IPS-NIHi11 (cell line): ENCODE measurements at places on chromosomes 7 and 10.

- DNase-seq: no peak
Measured at GRCh38 chr7:104900525-104901239, 113.3 kb upstream of the KMT2E start.

DNA sequence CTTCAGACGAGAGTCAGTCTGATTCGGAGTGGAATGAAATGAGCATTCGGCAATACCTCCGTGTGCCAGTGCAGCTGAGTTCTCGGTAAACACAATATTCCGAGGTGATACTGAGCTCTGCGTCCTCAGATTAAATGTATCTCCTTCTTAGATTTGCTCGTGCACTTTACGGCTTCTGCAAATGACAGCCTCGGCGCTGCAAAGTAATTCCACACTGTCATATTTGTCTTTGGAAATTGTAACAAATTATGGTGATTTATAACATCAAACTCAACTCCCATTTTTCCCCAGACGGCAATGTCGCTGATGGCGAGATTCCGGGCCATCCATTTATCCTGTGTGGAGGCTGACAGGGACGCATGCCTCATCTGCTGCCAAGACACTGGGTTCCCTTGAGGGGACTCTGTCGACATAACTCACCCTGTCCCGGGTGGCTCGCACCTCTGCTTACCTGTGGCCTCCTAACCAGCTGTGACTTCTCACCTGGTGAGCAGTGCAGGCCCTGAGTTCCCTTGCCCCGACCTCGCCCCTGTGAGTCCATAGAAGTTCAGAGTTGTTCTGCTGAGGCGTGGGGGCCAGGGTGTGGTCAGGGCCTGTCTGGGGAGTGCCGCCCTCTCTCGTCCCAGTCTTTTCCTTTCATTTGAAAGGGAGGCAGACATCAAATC, 201.9 kb downstream of the ADARB2 start:
- no peak for DNase-seq

- no peak for DNase-seq
Measured at GRCh38 chr10:27188259-27188658, 33.1 kb downstream of the MASTL start.

GRCh38 chr10:3111621-3112163, 44.3 kb downstream of the PFKP start:
- DNase-seq: no peak

DNA sequence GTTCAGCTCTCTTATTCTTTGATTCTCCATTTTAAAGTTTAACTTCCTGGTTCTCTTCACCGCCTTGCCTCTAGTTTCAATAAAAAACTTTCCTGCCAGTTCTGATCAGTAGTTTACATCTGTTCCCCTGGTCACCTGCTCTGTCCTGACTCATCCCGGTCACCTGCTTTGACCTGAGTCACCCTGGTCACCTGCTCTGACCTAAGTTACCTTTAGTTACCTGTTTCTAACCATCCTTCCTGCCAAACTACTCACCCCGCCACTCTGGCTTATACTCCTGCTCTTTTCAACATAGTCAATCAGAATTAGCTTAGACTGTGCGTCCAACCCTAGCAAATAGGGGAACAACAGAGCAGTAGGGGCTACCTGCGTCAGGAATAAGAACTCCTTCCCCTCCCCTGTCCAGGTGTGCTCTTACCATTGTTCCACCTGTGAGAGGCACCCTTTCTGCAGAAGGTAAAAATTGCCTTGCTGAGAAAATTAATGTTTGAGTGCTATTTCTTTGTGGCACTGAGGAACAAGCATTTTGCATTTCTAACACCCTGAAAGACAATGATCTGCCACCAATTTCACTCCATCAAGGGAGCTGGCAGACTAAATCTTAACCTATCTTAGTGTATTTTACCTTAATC, 263.6 kb downstream of the DOCK4 start:
- no peak for DNase-seq

- no peak for DNase-seq
Measured at GRCh38 chr7:75738604-75738974, at the start of gene HIP1. Gene HIP1, minus strand, starts transcription at chr7:75738941. Its CDS starts 21 bp downstream, at chr7:75738920.
